ENCODE measurements at places on chromosomes 1 and 21.

DNA sequence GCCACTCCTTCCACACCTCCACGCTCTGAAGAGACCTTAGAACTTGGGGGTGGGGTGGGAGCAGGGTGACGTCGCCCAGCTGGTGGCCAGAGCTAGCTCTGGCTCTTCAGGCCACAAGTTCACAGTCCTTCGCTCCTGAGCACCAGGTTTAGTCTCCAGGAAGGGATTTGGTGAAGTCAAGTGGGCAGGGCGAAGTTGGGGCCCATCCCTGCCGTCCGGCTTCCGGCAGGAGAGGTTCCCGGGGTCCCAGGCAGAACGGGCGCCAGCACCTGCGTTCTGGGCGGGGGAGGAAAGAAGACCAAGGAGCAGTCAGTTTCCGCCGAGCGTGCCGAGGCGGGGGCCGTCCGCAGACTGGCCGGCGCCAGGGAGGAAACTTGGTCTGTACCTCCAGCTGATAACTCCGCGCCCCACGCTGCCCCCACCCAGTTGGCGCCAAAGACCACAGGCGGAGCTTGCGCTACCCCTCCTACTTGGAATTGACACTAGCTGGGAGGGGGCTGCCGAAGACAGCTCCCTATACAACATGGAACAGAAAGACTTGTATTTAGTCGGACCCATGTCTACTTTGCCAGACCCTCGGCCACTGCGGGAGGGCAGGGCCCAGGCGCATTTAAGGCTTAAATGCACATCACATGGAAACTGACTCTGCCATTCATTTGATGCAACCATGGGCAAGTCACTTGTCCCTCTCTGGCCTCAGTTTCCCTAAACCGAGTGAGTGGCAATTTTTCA lies 995 bp downstream of the ID3 start:
- no peak for DNase-seq

DNA sequence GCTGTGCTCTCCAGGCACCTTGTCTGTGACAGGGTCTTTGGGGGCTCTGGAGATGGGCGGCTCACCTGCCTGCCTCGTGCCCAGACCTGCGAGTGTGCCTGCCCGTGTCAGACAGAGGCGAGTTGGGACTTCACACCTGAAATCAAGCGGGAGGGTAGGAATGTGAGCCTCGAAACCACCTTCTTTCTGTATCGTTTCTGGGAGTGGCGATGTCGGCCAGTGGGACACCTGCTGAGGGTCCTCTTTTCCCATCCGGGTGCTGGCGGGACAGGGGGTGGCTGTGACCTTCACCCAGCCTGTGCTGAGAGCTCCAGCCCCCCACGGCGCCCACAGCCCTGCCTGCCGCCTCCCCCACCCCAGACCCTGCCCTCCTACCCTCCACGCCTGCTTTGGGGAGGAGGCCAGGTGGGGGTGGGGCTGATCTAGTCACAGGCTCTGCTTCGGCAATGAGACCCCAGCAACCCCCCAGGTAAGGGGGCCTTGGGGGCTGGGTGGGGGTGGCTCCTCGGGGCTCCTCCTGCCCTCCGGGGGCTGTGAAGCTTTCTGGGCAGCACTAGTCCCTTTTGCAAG lies 15.6 kb upstream of the FAAP20 start:
- DNase-seq: no peak

DNA sequence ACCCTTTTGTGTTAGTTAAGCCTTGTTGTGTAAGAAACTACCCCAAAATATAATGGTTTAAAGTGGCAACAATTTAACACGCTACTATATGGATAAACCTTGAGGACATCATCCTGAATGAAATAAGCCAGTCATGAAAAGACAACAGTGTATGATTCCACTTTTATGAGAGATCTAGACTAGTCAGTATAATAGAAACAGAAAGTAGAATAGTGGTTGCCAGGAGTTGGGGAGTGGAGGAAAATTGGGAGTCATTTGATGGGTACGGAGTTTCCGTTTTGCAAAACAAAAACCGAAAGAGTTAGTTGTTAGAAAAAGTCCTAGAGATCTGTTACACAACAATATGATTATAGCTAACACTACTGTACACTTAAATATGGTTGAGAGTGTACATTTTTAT lies 16.0 kb upstream of the CHIA start:
- DNase-seq: no peak

DNA sequence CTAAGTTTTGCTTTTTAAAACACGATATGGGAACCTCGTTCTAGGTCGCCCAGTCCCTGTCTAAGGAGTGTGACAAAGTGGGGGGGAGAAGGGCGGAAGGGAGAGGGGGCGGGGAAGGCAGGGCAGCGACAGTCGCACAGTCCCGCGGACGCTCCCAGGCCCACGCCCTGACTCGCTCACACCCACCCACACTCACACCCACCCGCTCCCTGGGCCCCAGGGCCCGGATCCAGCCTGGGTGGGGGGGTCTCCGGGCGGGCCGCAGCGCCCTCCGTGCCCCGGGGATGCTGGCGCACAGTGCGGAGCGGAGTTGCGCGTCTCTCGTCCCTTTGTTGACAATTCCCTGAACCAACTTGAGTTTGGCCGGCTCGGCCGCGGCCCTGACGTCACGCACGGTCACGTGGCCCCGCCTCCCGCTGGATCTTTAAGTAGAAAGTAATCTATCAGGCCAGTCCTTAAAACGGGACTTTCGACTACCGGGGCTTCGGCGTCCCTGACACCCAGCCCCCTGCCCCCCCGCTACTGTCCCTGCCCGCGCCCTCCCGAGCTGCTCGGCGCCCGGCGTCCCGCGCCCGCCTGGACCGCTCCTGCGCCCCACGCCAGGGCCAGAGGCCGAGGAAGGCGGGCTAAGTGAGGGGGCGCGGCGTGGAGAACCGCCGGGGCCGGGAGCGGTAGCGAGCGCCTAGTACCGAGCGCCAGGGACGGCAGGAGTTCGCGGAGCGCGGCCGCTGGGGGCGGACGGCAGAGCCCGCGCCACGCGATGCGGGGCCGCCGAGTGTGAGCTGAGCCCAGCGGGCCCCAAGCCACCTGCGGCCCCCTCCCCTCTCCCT lies at the start of gene FOXD3:
TSS of gene FOXD3 (plus strand) at position 454 of the 830 bp plus-strand sequence. CDS start 492 bp downstream, outside the sequence.
- DNase-seq: no peak

- no peak for DNase-seq
Measured at GRCh38 chr1:22457345-22457744, 5.7 kb downstream of the ZBTB40 start.

GRCh38 chr1:64229307-64229706 lies 25.9 kb downstream of the UBE2U start:
- DNase-seq: no peak

DNA sequence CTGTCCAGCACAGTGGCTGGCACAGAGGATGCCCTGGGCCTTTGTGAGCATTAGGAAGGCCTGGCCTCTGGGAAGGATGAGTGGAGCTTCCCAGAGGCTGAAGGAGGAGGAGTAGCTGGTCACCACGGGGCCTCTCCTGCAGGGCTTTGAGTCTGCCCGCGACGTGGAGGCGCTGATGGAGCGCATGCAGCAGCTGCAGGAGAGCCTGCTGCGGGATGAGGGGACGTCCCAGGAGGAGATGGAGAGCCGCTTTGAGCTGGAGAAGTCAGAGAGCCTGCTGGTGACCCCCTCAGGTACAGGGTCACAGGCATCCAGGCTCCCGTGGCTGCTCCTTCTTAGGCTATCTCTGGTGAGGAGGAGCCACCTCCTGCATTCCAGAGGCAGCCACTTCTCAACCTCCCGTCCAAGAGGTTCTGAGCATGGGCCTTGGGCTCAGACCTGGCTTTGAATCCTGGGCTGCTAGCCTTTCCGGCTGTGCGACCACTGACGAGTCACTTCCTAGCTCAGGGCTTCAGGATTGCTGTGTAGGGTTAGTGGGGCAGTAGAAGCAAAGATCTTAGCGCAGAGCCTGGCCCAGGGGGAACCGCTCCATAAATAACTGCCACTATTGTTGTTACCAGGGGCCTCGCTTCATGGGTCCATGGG lies 14.0 kb downstream of the SESN2 start:
- DNase-seq: no peak

GRCh38 chr21:45130324-45130774 lies 56.0 kb downstream of the ADARB1 start:
- no peak for DNase-seq

Data from CD4-positive, alpha-beta T cell treated with Interleukin-4 for 1 hour (primary cell).